Suprapubic skin (tissue), 4 donors: ENCODE measurements at places on chromosomes 13 and 19. TPM values are rescaled to one million over a fixed set of nuclear protein-coding genes. Genes with fewer than 3 reads are reported as not detected.
A peak's percentile ranks its signal among the peaks of the same experiment; 100 is the strongest.

The IGFL3 gene
- 17.7 TPM for total RNA-seq

The OR4F17 gene
- not detected for total RNA-seq

The TEX29 gene
- total RNA-seq: not detected

The KLK7 gene
- total RNA-seq: 128 TPM

GRCh38 chr19:45153339-45154063 is 7.3 kb downstream of the NKPD1 start:
- DNase-seq: no peak

DNA sequence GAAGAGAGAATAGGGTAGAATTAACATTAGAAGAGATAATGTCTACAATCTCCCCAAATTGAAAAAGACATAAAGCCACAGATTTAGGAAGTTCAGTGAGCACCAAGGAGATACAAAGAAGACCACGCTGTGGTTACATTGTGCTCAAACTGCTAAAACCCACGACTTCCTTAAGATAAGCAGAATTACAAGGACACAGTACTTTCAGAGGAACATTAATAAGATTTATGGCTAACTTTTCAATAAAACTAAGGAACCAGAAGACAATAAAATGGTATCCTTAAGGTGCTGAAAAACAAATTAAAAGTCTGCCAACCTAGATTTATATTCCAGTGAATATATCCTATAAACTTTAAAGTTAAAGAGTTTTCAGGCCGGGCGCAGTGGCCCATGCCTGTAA is 7.4 kb upstream of the IL17D start:
- DNase-seq: no peak

GRCh38 chr19:53639471-53639870 is 7.7 kb downstream of the DPRX start:
- no peak for DNase-seq

DNA sequence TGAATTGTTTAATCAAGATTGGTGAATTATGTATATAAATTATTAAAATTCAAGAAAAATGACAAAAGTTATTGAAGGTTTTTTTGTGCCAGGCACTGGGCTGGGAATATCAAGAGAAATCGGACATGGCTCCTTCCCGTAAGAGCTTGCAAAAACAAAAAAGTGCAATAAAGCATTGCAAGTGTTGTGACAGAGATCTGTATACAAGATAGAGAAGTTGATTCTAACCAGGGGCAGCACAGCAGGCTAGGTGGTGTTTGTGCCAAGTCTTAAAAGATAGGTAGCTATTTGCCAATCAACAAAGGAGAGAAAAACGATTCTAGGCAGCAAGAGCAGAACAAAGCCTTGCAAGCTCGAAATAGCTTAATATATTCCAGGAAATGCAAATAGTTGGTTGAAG is 123.7 kb upstream of the WASF3 start:
- no peak for DNase-seq

- DNase-seq: peak; percentile 80
These were observed at the start of gene ENOX1 for GRCh38 chr13:43786766-43787517. Gene ENOX1 (minus strand): TSS chr13:43786972.

DNA sequence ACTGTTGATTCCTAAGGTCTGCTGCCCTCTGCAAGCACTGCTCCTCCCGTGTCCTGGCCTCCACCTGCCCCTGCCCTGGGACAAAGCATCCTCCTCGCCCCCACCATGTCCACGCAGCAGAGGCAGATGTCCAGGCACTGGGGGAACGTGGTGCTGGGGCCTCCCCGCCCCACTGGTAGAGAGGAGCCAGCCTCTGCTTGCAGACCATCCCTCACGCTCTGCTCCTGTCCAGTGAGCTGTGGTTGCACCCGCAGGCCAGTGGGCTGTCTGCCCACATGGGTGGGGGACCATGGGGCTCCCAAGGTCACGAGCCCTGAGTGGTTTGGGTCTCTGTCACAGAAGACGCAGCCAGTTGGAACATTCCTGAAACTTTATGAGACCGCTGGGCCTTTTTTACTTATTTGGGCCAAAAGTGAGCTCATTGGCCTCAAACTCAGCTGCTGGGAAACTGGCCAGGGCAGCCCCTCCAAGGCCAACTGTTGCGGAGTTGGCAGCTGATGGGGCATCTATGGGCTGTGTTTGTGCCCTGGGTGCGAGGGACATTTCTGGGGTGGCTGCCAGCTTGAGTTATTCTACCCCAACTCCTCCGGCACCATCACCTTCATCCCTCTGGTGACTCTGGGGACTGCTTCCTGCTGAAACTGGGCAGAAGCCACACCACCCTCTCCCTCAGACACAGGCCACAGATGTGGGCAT is 64.8 kb upstream of the F7 start:
- no peak for DNase-seq

DNA sequence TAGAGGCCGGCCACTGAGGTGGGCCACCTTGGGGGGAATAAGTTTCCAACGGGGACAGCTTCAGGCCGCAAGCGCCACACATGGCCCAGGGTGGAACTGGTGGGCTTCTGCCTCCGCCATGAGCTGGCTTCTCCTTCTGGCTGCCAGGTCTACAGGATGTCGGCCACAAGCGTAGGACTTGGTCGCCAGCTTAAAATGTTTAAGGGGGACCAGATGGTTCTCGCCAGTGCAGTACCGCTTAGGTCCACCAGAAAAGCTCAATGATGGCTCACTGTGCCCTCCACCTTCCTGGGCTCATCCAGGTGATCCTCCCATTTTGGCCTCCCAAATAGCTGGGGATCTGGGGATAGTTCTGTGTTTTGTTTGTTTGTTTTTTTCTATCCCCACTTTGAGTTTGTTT is 38.7 kb upstream of the ZNF254 start:
- DNase-seq: no peak

GRCh38 chr19:50994129-50994528 is 7.3 kb downstream of the KLK8 start:
- DNase-seq: no peak
